ENCODE measurements at places on chromosomes 4 and X.

- no peak for DNase-seq
These were observed 6.8 kb upstream of the G3BP2 start for GRCh38 chr4:75679876-75680575.

DNA sequence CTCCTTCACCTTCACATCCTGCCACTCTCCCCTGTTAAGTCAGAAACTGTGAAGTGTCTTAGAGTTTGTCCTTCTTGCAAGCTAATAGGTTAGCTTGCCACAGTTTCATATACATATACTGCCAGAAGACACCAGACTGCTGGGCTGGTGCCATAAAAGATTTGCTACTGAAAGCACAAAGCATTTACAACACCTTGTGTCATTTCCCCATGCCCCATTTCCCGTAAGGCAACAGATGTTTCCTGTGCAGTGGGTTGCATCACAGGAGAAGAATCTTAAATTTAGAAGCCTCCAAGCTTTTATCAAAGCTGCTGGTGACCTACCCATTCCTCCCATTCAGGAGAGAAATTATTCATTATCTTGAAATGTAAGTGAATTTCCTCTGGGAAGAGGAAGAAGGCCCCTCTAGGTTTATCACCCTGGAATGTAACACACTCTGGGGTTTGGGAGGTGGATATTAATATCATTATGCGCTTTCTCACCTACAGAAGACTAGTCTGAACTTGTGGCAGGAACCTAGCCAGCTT lies 34.5 kb upstream of the RAB33B start:
- DNase-seq: peak; percentile 19

DNA sequence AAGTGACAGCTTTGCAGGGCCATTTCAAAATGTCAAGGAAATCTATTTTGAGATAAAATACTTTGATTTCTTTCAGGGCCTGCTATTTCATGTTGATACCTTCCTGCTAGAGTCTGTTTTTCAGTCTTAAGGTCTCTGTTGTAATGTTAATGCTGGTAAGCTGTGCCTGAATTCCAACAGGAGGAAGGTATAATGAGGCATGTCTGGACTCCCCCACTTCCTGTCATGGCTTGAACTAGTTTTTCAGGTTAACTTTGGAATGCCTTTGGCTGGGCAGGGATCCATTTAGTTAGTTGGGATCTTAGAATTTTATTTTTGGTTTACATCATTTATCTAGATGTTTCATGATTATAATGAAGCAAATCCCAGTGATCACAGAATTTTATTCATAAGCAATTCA lies 279.0 kb downstream of the CFAP47 start:
- no peak for DNase-seq

- no peak for DNase-seq
These were observed 133.6 kb upstream of the MAMLD1 start for GRCh38 chrX:150229481-150229880.

DNA sequence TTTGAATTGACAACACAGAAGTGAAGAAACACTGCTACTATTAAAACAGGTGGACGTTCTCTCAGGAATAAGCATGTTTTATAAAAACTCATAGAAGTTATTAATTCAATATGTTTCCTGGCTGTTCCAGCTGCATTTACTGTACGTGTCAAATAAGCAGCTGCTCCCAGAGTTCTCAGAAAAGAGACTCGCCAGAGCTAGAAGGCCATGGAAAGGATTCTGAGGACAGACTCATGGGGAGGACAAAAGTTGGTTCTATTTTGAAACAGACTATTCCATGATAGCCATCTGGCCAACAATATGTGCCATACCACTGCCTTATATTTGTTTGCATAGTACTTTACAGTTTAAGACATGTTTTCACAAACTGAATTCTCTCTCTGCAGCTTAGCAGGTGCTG lies 136.5 kb downstream of the NR3C2 start:
- DNase-seq: no peak

- DNase-seq: no peak
These were observed 789.2 kb downstream of the KLHL13 start for GRCh38 chrX:117327373-117327772.

- DNase-seq: no peak
These were observed 383.4 kb downstream of the ANKRD50 start for GRCh38 chr4:124329134-124329533.

GRCh38 chr4:24256547-24256946 lies 327.8 kb downstream of the DHX15 start:
- no peak for DNase-seq

DNA sequence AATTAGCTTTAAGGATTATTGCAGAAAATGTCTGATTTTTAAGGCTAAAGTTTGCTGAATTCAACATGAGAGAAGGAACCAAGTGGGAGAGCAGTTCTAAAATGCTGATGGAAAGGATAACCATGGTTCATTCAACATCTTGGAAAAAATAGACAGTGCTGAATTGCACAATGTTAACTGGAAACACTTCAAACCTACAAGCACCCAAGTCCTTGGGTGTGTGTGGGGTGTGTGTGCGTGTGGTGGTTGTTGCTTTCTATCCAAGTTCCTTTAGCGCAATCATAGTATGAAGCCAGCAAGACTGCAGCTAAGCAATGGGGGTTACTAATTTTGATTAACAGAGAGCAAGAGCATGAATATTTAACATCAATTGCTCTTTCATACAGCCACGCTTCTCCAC lies 29.3 kb upstream of the SCOC start:
- DNase-seq: no peak

DNA sequence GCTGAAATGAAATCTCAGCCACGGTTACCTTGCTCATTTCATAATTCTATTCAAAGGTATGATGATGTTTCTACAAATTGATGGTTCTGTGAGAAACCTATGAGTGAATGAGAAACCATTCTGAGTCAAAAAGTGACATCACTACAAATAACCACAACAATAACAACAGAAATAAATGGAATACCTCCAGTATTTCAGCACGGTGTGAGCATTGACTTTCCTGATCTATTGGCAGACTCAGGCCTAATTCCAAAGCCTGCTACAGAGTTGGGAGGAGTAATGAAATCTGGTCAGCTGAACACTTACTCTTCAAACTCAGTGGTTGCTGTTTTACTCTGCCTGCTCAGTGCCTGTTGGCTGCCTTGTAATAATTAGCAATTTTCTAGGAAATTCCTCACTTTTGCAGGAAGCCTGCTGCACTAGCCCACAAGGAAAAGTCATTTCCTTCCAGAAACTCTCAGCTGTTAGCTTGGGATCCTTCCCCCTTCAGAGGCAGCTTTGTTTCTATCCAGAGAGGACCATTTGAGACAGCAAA lies 18.8 kb upstream of the SYNPO2 start:
- DNase-seq: no peak

- DNase-seq: no peak
These were observed 41.5 kb downstream of the DTHD1 start for GRCh38 chr4:36322921-36323354.

DNA sequence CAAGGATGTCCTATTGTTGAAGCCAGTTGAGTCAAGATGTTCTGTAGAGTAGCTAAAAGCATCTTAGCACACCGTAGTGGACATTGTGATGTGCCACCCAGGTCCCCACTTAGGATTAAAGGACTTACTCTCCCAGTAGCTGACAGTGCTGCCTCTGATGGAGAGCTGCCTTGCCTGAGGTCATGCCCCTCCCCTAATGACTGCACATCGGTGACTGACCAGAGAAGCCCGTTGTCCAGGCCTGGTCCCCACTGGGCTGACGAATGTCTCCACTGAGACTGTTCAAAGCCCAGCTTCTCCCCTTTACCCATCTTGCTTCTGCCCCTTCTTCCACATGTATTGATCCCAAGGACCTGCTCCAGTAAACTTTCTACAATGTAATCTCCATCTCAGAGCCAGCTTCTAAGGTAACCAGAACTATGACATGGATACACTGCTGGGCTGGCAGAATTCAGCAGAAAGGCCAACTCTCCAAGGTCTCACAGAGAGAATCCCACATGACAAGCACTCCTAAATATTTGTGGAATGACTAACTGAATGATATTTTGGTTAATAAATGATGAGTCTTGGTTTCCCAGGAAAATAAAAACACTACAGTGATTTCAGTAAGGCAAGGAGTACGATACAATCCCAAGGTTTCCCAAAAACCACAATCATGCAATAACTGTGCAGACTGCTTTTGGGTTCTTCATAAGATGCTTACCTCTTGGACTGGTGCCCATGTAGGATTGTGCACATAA lies 82.4 kb upstream of the TMEM150C start:
- DNase-seq: no peak

DNA sequence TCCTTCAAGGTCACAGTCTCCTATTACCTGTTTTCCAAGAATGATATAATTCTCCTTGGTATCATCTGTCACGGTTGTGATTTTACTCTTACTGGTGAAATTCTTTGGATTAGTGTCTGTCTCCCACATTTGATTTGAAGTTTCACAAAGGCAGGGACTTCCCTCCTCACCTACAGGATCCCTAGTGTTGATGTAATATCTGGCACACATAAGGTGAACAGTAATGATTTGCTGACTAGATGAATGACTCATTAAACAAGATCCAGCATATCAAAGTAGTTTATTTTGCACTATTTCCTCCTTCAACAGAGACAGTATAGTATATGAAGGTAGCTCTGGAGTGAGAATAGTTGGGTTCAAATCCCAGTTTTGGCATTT lies 135.3 kb upstream of the IL1RAPL2 start:
- no peak for DNase-seq

GRCh38 chr4:173371292-173372192 lies 788 bp downstream of the SAP30 start:
- DNase-seq: peak; percentile 78

- no peak for DNase-seq
These were observed 802 bp downstream of the RFC1 start for GRCh38 chr4:39365360-39365759.

GRCh38 chrX:5307416-5307815 lies 921.3 kb downstream of the NLGN4X start:
- DNase-seq: no peak

GRCh38 chr4:129429581-129430320 lies 333.8 kb downstream of the C4orf33 start:
- DNase-seq: no peak

DNA sequence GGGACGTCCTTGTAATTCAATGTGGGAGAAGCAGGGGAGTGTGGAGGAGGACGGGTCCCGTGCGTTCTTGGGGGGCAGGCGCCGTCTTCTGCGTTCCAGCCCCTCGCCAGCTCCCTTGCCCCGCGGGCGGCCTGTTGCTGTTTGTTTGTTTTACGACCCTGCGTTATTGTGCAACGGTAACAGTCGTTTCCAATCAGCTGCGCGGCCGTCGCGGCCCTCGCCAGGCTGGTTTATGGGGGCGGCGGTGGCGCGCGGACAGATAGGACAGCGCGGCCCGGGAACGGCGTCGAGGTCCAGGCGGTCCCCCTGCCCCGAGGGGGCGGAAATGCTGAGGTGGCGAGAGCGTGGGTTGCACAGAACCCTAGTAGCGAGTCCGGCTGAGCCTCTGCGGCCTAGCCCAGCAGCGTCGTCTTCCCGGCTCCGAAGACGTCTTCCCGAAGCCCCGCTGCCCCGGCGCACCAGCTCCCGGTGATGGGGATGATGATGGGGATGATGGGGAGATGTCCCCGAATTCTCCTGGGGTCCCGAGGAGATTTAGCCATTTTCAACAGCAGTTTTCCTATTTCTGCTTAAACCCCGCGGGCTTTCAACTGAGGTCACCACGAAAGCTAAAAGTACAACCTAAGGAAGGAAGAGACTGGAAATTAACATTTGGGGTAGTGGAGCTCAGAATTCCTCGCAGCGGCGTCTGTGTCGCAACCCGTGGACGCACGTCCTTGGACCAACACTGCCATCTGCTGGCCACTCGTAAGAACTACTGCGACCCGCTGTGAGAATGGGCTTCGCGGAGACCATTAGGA lies 4.8 kb downstream of the PDGFRA start:
- DNase-seq: peak; percentile 77

DNA sequence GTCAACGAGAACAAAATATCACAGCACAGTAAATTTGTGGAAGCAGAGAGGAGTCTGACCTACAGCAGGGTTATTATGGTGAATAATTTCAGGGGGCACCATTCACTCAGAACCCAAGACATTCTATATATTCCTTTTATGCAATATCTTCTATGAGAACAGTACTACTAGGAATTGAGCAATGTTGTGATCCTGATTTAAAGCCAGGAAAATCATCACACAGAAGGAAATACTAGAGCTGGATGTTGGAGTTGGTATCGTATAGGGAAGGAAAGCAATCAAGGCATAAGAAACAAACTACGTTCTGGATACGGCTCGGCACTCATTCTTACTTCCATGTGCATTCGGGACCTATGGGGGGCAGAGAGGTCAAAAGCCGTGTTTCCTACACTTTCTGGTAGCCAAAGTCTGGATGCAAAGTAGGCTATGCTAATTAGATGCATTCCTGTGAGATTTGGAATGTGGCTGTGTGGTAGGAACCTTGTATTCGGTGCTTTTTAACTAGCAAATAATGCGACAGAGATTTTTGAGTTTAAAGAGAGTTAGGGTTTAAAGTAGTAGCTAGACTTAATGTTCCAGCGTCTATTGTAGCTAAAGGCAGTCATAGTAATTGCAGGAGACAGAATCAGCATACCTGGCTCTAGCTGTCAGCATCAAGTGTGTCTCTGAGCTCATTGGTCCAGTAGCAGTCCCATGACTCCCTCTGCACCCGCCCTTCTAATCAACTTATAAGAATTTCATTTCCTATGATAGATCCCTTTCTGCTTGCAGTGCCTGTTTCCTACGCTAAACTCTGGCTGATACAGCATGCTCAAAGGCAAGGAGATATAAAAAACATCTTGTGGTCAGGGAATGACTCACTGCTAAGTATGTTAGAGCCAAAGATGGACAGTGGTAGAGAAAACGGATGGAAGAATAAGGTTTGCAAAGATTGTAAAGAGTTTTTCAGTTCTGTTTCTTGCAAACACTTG lies 43.3 kb upstream of the PDGFC start:
- no peak for DNase-seq

DNA sequence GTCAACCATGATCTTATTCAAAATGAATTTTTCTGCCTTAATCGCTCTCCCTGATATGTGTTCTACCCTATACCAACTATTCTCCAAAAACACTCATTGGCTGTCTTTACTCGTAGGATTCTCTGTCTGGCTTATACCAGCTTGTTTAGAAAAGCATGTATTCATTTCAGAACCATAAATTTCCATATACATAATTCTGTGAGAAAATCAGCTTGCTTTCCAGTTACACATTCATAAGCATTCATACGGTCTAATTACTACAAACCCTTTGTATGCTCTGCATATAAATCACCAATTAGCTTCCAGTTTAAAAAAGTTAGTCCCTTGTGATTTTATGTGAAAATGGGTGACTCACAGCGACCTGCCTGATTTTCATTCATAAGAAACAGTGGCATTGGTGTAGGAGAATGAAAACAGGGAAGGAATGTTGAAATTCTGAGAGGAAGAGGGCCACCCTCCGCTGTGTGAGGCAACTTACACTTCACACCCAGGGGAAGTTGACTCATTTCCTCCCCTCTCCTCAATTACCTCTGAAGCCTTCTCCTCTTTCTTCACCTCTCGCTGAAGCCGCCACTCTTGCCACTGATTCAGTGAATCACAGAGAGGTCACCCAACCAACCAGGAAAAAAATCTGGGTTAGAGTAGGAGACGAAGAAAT lies 63.3 kb downstream of the MEPE start:
- no peak for DNase-seq

DNA sequence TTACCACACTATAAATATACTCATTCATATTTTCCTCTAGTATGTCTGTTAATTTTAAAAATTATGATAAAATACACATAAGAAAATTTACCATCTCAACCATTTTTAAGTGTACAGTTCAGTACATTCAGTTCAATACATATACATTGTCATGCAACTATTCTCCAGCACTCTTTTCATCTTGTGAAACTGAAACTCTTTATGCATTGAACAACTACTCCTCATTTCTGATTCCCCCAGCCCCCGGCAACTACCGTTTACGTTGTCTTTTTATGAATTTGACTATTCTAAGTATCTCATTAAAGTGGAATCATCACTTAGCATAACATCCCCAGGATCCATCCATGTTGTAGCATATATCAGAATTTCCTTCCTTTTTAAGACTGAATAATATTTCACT lies 8.7 kb downstream of the SMARCAD1 start:
- no peak for DNase-seq

Measured in midbrain (tissue), 1 donor.